ENCODE measurements at places on chromosomes 16 and 17.

GRCh38 chr16:51271156-51271701 lies 120.2 kb upstream of the SALL1 start:
- no peak for DNase-seq

DNA sequence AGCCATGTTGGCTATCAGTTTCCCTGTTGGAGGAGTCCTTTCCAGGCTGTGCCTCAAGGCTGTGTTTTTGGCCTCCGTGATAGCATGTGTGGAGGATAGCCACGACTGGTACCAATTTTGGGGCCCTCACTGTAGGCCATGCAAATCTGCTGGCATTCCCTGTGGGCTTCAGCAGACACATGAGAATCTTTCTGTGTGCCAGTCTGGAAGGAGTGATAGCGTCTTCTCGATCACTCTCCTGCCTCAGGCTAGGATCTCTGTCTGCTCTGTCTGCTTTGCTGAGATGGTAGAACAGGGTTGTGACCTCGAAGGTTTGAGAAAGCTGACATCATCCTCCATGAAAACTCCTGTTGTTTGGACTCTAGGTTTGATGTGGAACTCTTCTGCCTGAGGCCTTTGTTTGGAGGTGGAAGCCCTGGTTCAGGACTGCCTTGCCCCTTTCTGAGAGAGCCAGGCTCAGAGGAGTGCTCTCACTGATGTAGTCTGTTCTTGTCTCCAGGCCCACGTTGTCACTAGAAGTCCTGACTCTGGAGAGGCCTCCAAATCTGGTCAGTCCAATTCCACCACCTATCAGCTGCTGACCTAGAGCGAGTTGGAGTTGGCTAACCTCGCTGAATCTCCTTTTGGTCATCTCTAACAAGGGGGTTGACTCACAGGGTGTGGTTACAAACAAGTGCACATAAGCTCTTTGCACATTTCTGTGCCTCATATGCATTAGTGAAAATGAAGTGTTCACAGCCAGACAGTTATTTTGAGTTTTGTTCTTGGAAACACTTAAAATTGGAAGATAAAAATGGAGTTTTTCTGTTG lies 12.1 kb upstream of the EDC4 start:
- DNase-seq: peak; percentile 65

GRCh38 chr17:38658741-38659345 lies 15.9 kb downstream of the EPOP start:
- no peak for DNase-seq

DNA sequence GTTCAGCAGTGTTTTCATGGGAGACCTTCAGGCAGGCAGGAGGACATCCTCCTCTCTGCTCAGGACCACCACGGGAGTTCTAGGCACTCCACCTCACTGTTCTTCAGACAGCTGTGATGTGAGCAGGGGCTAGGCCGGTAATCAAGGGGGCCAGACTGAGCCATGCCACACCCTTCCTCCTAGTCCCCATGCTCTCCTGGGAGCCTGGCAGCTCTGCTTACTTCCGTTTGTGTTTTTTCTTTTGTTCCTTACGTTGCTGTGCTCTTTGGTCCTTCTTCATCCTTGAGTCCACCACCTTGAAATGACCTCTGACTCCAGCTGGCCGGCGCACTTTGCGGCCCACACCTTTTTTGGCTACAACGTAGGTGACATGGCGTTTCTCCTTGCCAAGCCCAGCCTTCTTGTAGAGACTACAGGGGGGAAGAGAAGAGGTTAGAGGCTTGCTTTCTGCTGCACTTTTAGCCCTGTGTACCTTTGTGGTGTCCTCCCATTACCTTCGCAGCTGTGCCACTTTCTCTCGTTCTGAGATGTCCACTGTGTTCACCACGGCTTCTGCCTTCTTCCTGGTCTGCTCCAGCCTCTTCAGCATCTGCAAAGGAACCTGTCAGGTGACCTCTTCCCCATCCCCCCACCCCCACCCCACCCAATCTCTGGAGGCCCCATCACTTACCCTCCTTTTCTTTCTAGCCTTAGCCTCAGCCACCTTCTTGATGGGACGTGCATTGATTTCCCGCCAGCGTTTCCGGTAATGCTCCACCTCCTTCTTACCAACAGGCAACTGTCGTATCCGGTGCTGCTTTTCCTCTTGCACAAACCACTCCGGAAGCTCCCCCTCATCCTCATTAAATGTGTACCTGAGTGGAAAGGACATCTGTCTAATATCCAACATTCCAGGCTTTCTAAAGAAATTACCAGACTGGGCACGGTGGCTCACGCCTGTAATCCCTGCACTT lies 7.4 kb upstream of the PSMC5 start:
- no peak for DNase-seq

GRCh38 chr17:8226536-8227237 lies 16.3 kb upstream of the AURKB start:
- peak; percentile 75 for DNase-seq

GRCh38 chr17:44273607-44274006 lies 5.7 kb upstream of the SLC4A1 start:
- no peak for DNase-seq

GRCh38 chr17:82353484-82353883 lies 5.6 kb upstream of the TEX19 start:
- DNase-seq: no peak

DNA sequence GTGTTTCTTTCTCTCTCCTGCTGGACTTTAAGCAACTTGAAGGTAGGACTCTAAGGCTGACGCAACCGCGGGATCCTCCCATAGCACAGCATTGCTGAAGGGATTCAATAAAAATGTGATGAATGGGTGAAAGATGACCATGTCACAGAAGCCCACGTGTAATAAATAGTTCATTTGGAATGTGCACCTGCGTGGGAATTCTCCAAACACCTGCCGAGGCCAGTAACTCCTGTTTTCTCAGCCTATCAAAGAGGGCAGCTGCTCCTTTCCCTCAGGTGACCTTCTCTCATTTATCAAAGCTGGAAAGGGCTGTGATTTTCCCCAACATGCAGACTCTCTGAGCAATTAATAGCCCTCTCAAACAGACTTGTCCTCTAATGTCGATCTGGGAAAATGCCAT lies 235.7 kb downstream of the STX8 start:
- no peak for DNase-seq

- DNase-seq: no peak
Observed at GRCh38 chr17:33564146-33564545, 271.1 kb upstream of the ASIC2 start.

GRCh38 chr17:4229627-4230541 lies 33.9 kb downstream of the ANKFY1 start:
- DNase-seq: peak; percentile 92

DNA sequence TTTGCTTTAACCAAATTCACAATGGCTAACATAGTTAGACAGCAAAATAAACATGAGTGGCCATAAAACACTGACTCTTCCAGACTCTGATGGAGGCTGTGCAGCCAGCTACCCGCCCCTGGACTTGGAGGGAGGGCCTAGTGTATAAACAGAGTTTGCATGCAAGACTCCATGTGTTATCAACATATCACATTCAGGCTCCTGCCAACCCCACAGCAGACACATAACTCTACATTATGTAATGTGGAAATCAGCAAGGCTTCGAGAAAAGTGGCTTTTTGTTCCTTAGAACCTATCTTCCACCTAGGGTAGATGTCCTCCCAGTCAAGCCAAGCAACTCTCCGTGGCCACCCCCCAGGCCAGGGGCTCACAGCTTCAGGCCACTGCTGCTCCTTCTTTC lies 19.3 kb upstream of the SOX9 start:
- no peak for DNase-seq

GRCh38 chr17:10668775-10669174 lies 11.7 kb upstream of the MYH3 start:
- DNase-seq: peak; percentile 37

GRCh38 chr17:73342050-73342522 lies 30.3 kb upstream of the CDC42EP4 start:
- peak; percentile 69 for DNase-seq

DNA sequence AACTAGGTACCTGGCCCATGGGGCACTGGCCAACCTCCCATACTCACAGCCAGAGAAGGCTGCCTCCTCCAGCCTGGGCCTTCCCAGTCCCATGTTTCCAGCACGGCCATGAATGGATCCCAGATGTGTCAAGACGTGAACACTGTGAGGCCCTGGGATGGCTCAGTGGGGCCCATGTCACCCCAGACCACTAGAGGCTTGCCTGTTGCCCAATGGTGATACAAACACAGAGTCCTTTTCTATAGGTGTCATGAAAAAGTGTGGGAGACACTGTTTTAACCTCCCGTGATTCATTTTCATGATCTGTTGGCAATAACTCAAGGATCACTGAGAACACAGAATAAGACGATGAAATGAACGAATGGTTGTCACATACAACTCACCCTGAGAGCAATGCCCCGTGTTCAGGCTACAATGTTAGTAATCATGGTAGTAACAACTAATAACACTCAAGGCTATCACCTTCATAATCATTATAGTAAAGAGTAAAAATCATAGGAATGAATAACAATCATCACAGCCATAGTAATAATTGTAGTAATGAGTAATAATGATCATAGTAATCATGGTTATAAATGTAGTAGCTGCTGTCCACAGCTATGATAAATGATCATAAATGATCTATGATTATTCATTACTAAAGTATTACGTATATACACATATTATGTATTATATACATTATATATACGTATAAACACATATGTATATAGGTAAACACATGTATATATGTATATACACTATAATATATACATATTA lies 64.0 kb downstream of the DYNLRB2 start:
- DNase-seq: no peak

GRCh38 chr17:27930000-27930399 lies 36.8 kb upstream of the LYRM9 start:
- no peak for DNase-seq

DNA sequence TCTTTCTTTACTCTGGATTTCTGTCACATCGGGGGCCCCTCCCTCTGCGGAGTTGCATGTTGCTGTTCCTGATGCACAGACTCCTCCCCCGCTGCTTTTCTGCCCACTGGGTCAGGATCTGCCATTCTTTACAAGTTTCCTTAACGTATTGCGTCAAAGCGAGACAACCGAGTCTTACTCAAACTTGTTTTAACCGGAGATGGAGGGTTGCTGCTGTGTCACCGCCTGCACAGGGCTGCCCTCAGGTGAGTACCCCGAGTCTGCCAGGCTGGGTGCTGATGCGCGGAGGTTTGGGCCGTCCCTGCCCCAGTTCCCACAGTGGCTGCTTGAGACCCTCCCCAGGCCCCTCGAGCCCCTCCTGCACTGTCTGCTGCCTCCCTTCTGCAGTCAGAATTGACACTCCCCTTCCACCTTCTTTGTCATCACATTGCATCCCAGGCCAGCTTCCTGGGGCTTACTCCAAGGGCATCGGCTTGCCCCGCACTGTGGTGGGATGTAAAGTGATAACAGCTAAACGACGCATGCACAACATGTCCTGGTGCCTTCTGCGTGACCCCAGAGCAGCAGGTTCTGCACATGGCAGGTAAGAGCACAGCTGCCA lies 19.3 kb downstream of the CARHSP1 start:
- no peak for DNase-seq

DNA sequence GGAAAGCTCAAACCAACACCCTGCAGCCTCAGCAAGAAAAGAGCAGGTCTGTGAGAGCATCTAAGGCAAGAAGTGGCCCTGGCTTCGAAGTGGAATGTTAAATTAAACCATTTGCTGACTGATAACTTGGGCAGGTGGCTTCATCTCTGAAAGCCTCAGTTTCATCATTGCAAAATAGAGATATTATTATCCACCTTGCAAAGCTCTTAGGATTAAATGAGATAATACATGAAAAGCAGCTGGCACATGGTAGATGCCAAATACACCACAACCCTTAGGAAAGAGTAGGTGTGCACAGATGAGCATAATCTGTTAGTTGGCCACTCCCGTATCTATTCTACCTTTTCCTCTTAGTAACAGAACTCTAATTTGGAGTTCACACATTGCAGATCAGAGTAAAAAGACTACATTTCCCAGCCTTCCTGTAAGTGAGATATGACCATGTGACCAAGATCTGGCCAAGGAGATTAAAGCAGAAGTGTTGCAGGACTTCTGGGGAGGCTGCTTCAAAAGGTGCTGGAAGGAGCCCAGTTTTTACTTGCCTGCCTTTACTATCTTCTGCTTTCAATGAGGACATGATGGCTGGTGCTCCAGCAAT lies 288.7 kb downstream of the SOX9 start:
- DNase-seq: no peak

DNA sequence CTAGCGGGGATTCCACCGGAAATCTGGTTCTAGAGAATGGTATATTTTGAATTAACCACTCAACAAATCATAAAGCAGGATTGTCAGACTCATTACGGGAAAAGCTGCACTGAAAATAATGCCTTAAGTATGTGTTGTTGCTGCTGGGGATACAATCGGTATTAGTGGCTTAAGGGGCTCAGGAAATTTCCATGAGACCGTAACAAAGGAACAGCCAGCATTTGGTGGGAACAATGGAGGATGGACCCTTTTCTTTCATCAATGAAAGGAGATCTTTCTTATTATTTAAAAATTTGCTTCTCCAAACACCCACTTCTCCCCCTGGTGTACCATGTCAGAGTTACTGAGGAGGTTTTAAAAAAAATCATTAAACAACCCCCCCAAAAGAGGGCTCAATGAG lies 342.6 kb upstream of the ZFHX3 start:
- DNase-seq: no peak

GRCh38 chr17:50062293-50063243 lies 6.7 kb downstream of the ITGA3 start:
- DNase-seq: peak; percentile 42

GRCh38 chr16:6853565-6853964 lies 479.1 kb upstream of the RBFOX1 start:
- no peak for DNase-seq

DNA sequence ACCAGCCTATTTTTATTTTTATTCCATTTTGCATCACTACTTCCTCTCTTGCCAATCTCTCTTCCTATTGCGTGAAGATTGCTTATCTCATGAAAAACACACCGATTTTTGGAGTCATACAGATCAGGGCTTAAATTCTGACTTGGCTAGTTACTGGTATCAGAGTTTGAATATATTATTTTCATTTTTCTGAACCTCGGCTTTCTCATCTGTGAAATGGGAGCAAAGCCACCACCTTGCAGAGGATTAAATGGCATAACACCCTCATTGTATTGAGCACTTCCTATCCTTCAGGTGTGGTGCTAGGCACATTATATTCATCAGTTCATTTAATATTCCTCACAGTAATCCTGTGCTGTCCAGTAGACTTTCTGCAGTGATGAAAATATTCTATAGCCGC lies 208.8 kb downstream of the HAPSTR1 start:
- no peak for DNase-seq

- no peak for DNase-seq
Observed at GRCh38 chr17:49935526-49936210, 33.3 kb upstream of the DLX4 start.

GRCh38 chr17:19757536-19758180 lies 9.6 kb upstream of the ALDH3A1 start:
- DNase-seq: no peak

Measured in AG08395 (cell line).